ENCODE measurements at places on chromosomes 2 and 18.

DNA sequence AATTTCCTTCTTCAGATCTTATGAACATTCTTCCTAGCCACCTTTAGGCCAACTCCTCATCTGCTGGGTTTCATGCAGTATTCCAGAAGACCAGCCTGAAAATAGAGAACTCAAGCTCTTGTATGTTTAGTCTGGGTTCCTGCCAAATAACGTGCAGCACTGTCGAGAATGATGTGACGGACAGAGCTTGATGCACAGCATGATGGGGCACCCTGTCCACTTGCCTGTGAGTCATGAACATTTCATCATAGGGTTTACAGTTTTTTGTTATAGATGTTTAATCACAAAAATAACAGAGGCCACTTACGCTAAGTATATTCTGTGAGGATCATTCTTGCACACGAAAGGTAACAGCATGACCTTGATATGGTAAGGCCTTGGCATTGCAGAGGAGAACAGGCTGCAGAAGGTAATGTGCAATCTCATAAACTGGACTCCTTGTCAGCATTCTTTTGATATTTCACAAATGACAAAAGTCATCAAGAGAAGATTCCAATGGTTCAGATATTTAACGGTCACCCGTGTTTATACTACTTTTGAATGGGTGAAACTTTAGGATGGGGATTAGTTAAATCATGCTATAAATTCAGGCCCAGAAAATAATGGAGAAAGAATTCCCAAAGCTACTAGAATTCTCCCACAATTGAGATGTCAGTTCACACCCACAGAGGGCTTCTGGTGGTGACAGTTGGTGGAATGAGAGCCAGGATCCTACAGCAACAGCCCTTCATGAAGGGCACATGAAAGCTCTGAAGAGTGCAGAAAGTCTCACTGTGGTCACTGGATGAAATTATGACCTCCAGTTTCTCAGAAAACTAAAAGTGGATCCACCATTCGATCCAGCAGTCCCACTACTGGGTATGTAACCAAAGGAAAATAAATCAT lies 396.1 kb upstream of the RAB12 start:
- no peak for DNase-seq

DNA sequence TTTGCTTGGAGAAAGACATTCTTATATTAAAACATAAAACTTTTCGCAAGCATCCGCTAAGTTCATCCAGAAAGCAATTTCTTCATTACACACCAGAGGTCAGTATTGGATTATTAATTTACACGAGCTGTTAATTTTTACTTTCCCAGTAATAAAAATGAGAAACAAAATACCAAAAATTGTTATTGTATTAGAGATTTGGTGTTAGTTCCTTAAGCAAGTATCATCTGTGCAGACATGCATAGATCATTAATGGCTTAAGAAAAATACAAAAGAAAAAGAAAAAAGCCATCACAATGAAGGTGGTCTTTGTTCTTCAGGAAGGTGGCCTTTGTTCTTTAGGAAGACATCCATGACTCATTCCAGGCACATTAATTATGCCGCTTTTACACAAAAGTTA lies 53.6 kb upstream of the HNMT start:
- no peak for DNase-seq

- DNase-seq, result no peak
Observed at GRCh38 chr2:231413456-231413855, 17.9 kb downstream of the B3GNT7 start.

DNA sequence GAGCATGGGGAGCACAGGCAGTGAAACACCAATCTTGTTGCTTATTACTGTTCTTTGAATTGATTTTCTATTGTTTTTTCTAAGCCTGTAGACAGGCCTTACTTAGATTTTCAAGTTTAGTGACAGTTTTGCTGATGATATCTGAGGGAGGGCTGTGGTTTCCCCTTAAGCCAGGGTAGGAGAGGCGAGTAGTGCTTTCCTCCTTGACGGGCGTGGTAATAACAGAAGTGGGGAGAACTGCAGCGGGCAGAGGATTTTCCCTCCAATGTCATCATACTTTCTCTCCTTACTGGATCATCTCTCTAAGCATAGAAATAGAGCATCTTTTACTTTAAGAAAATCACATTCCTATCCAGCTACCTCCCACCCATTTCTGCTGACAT lies 314.4 kb downstream of the ALK start:
- no peak for DNase-seq

- no peak for DNase-seq
Observed at GRCh38 chr18:61435064-61435652, 101.9 kb downstream of the CDH20 start.

DNA sequence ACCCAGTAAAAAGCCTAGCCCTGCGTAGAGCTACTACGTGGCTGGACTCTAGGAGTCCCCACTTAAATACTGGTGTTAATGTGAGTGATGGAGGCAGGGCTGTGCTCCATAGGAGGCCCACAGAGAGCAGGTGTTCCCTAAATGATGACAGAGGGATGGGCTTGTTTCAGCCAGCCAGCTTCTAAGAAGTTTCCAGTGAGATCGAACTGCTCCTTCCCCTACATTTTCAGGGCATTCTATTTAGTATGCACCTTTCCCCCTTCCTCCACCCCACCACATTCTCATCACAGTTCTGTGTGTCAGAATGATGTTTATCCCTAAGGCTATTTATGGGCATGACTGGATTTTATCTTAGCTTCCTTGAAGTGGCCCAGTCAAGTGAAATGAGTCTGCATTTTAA lies 213.0 kb downstream of the TRIB2 start:
- DNase-seq, result no peak

DNA sequence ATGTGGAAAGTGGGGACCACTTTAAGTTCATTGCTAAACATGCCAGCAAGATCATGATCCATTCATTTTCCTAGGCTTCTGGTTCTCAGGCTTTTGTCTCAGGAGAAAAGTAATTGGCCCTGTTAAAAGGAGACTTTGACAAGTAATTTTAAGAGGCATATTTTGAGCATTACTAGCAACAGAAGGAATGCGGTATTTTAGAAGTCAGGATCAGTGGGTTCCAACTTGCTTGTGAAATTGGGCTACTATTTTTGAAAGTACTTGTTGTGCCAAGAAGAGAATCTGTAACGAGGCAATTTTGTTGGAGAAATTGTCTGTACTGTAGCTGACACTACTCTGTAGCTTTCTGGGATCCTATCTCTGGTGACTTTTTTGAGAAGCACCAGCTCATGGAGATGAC lies 59.4 kb downstream of the CERS6 start:
- DNase-seq, result no peak

DNA sequence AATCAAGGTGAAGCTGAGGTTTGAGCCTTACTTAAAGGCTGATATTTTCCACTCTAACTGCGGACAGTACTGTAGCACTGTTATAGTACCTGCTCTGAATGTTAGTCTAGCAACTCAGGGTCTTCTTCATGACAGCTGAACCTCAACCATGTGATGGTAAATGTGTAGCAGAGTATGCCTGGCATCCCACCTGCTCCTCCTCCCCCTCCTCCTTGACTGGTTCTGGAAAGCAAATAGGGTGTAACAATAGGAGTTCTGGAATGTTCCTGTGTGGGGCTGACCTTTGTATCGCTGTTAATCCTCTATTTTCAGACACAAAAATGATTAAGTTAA lies 447 bp upstream of the CCL20 start:
- DNase-seq, result no peak

- no peak for DNase-seq
Observed at GRCh38 chr18:34929336-34929780, 111.9 kb upstream of the MAPRE2 start.

GRCh38 chr18:78621141-78621755 lies 358.4 kb upstream of the SALL3 start:
- DNase-seq, result no peak

DNA sequence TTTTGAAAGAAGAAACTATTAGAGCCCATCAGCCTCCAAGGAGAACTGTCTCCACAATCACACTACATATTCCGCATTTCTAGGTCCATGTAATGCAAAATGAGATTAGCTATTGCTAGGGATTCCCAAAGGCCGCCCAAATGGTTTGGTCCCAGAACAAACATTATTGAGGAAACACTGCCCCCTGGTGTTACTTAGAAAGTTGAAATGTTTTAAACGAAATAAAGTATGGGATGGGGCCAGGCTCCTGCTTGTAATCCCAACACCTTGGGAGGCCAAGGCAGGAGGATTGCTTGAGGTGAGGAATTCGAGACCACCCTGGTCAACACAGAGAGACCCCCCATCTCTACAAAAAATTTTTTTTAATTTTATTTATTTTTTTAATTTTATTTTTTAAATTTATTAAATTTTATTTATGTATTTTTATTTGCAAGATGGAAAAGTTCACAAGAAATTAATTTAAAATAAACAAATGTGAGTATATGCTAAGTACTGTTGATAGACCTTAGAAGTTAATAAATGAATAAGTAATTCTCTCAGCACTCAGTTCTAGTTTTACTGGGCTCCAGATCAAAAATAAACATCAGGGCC lies 5.5 kb downstream of the NHEJ1 start:
- DNase-seq, result no peak

DNA sequence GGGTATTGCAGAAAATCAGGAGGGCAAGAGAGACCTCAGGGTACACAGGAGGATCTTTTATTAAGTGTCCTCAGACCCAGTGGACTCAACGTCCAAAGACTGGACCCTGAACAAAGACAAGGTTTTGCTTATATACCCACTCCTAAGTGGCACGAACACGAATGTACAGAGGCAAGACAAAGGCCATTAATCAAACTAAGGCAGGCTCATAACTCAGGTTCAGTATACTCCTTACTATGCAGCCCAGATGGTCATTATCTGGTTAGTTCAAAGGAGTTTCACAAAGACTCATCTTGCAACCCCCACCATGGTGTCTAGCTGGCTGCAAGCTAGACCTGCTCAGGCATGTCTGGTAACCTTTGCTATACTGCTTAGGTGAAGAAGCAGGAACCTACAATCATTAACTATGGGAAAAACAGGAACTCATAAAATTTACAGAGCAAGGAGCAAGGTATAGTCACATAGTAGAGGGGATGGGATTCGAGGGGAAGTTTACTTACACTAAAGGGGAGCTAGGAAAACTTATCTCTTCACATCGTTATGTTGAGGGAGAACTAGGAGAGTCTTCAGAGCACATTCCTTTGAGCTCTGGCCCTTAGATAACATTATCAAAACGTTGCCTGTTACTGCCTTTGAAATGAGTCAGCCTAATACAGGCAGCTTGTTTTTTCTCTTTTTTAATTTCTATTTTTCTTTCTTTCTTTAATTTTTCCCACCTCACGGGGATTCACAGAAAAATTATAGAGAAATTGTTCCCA lies 33.9 kb downstream of the SLC4A3 start:
- no peak for DNase-seq

DNA sequence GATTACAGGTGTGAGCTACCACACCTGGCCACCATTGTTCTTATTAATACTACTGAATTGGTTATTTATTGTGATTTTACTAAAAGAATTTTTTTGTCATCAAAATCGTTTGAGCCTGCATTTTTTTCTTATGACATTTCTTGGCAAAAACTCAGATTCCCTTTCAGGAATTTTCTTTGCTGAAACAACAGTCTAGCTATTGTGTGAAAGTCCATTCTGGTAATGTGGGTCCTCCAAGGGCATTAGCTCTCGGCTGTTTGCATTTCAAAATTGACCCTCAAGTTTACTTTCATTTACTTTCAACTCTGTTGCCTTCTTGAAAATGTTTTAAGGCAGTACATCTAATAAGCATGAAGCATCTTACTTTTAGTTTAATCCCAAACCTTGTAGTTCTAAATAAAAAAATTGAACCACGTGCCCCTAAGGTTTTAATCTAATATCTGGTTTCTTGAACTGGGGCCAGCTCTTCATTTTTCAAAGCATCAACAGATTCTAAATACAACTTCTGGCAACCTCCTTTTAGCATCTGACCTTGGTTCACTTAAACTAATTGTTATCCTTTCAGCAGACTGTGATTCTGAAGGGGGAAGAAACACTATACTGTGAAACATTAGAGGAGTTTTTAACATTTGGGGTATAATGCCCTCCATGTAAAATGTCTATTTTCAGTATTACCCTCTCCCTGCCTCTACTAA lies 325.2 kb upstream of the RAB12 start:
- DNase-seq, result no peak

DNA sequence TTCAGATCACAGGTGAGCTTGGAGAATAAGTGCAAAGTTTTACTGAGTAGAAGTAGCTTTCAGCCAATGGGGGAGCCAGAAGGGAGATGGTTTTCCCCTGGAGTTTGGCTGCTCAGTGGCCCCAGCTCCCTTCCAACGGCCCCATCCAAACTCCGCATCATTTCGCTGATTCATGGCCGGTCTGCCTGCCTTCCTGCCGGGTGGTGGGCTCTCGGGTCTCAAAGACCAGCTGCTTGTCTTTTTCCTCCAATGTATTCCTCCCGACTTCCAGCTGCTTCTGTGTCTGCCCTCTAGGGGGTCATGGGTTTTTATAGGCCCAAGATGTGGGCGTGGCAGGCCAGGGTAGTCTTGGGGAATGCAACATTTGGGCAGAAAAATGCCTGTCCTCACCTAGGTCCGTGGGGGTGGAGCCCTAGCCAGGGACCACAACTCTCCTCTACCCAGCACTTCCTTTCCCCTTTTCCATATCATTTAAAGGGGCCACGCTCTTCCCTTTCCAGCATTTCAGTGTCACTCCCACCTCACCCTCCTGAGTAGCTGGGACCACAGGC lies 73.5 kb downstream of the MEX3C start:
- DNase-seq, result no peak

DNA sequence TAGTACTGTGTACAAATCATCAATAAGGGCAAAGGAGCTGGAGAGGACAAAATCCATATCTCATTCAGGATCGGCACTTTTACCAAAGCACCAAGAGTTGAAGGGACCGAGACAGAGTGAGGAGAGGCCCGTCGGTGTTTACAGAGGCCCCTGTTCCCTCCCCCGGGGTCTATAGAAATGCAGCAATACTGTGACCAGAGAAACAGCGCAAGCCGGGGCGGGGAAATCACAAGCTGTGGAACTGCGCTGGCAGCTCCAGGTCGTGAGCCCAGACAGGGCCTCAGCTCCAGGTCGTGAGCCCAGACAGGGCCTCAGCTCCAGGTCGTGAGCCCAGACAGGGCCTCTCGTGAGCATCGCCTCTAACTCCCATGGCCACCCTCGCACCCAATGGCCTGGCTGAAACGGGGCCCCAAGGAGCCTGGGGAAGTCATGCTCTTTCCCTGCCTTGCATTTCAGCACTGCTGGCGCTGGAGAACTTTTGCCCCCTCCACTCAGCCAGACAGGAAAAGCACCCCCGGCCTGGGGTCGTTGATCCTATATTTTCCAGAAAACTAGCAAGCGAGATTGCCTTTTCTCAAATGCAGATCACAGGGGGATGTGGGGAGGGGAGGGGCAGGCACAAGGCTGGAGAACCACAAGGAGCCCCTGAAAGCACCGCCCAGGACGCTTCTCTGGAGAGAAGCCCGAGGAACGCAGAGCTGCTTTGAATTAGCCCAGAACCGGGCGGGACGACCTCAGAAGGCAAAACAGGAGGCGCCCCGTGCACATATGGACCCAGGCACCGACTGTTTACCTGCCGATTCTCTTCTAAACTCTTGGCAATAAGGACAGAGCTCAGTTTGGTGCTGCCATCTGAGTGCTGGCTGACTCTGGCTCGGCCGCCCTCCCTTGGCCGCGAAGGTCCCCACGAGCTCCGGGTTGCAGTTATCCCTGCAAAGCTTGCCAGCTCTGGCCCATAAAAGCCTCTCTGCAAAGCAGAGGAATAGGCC lies 223.7 kb downstream of the ACKR3 start:
- DNase-seq, result no peak

Data from stimulated activated CD8-positive, alpha-beta memory T cell treated with anti-CD3 and anti-CD28 coated beads, Interleukin-4, amount 100 ng/mL, for 1 hour (primary cell).